ENCODE measurements at places on chromosomes 1 and 21.

GRCh38 chr1:62240651-62241370 lies 46.2 kb downstream of the L1TD1 start:
- no peak for DNase-seq

DNA sequence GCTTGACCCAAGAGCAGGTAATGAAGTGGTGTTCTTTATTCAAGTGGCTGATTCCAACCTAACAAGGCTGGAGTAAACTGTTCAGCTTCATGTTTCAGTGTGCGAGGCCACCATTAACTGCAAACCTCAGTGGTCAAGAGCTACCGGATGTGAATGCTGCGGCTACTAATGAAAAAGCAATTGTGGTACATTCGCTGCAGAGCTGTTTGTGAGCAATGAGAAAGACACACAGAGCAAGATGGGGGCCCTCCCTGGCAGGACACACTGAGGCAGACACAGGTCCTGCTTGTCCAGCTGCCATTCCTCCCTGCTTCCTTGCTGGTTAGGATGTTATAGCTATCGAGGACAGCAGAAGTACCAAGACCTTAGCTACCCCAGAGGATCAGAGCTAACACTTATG lies 26.1 kb downstream of the SYF2 start:
- DNase-seq, result no peak

DNA sequence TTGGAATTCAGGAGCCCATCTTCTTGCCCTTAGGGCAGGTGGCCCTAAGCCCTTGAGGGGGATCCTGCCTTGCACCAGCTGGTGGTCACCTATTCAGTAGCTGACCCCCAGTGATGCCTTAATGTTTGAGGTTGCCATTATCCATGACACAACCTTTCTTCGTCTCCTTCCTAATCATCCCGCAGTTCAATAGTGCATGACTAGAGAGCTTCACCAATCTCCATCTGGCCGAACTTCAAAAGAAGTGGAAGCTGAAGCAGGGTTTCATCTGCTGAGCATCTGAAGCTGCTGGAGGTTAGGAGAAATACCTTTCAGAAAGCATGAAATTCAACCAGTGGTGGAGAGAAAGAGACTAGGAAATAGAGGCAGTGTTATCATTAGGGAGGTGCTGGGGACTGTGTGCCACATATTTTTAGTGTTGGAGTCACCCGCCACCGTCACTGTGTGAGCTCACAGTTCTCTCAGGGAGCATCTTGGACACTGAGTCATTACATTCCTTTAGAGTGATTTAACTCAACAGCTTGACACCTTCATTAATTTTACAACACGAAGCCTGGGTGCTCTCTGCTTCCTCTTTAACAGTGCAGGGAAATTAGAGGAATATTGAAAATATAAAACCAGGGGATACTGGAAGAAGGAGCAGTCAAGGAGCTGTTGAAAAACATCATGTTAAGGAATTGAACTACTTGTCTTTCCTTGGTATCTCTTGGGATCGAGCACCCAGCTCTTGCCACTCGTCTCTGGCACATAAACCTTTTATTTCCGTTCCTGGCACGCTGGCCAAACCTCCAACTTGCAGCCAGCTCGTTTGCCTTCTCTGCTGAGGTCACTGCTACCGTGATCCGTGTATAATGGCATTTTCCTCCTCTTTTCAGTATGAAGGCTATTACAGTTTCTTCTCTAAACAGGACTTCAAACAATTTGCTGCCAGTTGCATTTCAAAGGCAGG lies 53.6 kb downstream of the PEX14 start:
- DNase-seq, result no peak

- DNase-seq, result no peak
Observed at GRCh38 chr1:179779645-179780272, 36.7 kb downstream of the FAM163A start.

- no peak for DNase-seq
Observed at GRCh38 chr1:228752258-228752657, 17.0 kb downstream of the RHOU start.

GRCh38 chr1:85166351-85166750 lies 34.5 kb downstream of the SYDE2 start:
- no peak for DNase-seq

GRCh38 chr1:9186082-9186859 lies 48.3 kb upstream of the H6PD start:
- no peak for DNase-seq

- DNase-seq, result no peak
Observed at GRCh38 chr1:16296643-16297042, 55.6 kb downstream of the FBXO42 start.

DNA sequence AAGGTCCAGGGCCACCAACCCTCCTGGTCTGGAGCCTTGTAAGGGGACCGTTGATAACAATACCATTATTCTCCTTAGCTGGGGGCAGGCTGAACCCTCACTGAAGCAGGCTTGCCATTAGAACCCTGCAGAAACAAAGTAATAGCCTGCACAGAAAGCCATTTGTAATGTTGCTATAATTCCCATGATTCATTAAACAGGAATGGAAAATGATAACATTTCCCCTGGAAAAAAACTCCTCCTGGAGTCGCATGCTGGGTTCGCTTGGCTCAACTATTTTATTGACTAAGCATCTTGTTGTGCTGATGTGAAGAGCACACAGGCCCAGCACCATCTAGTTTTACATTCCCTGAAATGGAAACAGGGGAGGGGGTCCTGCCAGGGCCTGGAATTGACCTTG lies 155.6 kb upstream of the CSF3R start:
- no peak for DNase-seq

DNA sequence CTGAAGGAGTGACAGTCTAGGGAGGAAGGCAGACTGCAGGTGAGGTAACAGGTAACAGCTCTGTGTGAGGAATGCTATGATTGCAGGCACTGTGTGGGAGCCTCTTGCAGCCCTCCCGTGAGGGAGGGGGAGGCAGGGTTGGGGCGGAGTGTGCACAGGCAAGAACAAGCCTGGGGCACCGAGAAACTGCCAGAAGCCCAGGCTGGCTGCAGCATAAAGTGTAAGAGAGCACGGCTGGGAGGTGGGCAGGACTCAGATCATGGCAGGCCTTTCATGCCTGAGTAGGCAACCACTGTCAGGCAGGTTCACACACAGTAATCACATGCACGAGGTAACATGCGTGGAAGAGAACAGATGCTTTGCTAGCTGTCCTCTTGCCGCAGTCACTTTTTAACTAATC lies 11.3 kb upstream of the RHEX start:
- DNase-seq, result no peak

- no peak for DNase-seq
Observed at GRCh38 chr1:211735208-211736170, 60.1 kb upstream of the NEK2 start.

- DNase-seq, result no peak
Observed at GRCh38 chr1:161131523-161132409, 701 bp downstream of the DEDD start.

GRCh38 chr1:98374098-98374497 lies 287.4 kb upstream of the SNX7 start:
- no peak for DNase-seq

GRCh38 chr1:193321242-193321840 lies 134.9 kb upstream of the B3GALT2 start:
- no peak for DNase-seq

DNA sequence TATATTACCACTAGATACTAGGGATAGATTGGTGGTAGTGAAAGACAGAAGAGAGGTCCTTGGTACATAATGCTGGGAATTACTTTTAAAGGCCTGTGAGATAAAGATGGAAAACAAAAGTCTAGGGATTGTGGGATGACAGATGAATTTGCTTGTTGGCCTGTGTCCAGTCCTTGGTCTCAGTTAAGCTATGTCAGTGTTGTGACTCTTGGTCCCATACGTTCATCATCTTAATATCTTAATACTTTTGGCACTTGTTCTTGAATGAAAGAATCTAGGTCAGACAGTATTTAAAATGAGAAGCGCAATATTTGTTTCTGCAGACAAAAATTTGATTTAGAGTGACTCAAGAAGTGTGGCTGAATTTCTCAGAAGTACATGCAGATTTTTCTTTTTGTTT lies 7.6 kb downstream of the RPL5 start:
- DNase-seq, result no peak

- DNase-seq, result no peak
Observed at GRCh38 chr1:32893198-32894018, 7.1 kb downstream of the HPCA start.

- DNase-seq, result no peak
Observed at GRCh38 chr1:214445199-214445598, 106.2 kb downstream of the PTPN14 start.

GRCh38 chr1:197486946-197487345 lies 218.9 kb downstream of the CRB1 start:
- no peak for DNase-seq

DNA sequence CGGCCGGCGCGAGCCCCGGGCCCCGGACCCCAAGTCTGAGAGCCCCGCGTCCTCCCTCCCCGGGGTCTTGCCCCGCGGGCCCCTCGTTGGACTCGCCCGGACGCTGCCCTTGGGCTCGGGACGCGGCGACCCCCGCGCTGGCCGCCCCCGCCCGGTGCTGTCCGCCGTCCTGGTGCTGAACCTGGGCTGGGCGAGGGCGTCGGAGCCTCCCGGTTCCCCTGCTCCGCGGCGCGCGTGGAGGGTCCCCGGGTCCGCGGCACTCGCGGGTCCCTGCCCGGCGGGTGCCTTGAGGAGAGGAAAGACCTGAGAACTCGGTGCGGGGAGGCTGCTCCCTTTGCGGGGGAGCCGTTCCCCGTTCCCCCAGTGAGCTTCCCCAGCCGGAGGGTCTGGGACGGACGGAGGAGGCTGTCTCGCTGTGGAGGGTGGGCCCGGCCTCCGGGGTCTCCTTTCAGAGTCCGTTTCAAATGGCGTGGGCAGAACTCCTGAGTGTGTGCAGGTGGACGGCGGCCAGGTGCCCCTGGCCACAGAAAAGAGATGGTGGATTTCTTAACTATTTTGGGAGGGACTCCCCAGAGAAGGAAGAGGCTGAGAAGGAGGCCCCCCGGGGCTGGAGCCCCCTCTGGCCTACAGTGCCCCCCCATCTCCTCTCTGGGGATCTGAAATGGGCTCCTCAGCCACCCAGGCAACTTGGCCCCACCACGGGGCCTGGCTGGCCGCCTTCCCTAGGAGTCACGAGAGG lies 595 bp downstream of the GABRD start:
- no peak for DNase-seq

DNA sequence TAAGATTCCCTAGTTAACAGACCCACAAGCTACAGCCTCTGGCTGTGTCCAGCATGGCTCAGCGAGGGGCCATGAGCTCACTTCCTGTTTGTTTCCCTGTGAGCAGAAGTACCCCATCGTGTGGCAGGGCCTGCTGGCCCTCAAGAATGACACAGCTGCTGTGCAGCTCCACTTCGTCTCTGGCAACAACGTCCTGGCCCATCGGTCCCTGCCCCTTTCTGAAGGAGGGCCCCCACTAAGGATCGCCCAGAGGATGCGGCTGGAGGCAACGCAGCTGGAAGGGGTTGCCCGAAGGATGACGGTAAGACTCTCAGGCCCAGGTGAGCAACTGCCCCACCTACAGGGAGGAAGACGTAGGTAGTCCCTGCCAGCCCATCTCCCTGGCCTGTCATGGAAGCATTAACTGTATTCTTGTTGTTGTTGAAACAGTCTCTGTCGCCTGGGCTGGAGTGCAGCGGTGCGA lies 38.2 kb downstream of the ZBTB17 start:
- DNase-seq, result no peak

GRCh38 chr1:95221306-95221705 lies 12.7 kb upstream of the RWDD3 start:
- DNase-seq, result no peak

GRCh38 chr1:36204347-36204909 lies 19.8 kb upstream of the THRAP3 start:
- no peak for DNase-seq

DNA sequence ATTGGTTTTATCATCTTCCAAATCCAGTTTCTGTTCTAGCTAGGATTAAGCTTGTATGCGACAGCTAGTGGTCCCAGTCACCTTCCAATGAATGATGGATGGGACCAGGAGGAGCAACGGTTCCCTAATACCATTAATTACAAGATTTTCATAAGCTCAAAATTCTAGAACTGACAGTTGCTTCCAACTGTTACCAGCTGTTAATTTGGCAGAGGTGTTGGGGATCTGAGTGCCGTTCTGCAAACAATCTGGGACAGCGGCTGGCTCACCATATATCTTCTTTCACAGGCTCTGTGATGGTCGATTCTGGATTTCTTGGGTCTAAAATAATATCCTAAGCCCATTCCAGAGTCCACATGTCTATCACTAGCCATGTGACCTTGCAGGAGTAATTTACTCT lies 34.5 kb upstream of the RALGPS2 start:
- DNase-seq, result no peak

- DNase-seq, result no peak
Observed at GRCh38 chr1:81113688-81114087, 687.0 kb upstream of the ADGRL2 start.

GRCh38 chr1:39761557-39762260 lies 9.4 kb downstream of the OXCT2 start:
- DNase-seq, result no peak

GRCh38 chr1:200665861-200666260 lies 3.8 kb downstream of the DDX59 start:
- DNase-seq, result no peak

GRCh38 chr1:18962855-18963737 lies 6.6 kb upstream of the IFFO2 start:
- no peak for DNase-seq
